Myocyte (in vitro differentiated cells): ENCODE measurements at places on chromosomes 5 and 9. TPM values are rescaled to one million over a fixed set of nuclear protein-coding genes. Genes with fewer than 3 reads are reported as not detected.
A peak's percentile ranks its signal among the peaks of the same experiment; 100 is the strongest.

DNA sequence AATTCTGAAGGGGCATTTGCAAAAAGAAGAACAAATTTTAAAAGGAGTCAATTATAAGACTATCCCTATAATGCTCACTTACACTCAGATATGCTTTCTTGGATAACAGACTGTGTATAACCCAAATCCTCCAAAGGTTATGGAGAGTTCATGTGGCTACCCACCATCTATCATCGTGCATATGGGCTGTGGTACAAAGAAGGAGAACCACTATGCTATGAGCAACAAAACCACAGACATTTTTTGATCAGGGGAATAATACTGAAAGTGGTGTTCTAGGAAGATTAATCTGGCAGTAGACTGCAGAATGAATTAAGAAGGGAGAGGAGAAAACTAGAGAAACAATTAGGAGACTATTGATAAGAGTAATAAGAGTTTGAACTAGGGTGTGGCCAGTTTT lies 16.8 kb downstream of the NR3C1 start:
- DNase-seq, result peak; percentile 55

Gene ANKRD31
- total RNA-seq, result 0.03 TPM in 1 of 2 replicates, not detected in the other

DNA sequence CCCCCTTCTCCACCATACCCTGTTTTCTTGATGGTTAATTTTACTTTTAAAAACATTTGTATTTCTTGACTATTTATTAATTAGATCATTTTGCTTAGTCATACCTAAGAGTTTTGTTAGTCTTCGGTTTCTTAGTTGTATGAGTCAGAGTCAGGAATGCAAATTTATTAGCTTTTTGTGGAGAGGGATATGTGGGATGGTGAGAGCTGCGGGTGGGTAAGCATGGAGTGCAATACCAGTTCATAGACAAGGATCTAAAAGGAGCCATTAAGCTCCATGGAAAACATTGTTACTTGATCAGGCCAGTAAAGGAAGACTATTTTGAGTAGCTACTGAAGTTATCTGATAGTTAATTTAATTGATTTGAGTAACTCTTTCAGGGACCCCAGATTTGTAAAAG lies 77.5 kb downstream of the ZSWIM6 start:
- peak; percentile 87 for DNase-seq

Gene C5orf52
- total RNA-seq, result not detected in 2 replicates

- DNase-seq, result no peak
These were observed 3.4 kb downstream of the RPL37 start for GRCh38 chr5:40831346-40832210.
